ENCODE measurements at places on chromosomes 16 and 17.

DNA sequence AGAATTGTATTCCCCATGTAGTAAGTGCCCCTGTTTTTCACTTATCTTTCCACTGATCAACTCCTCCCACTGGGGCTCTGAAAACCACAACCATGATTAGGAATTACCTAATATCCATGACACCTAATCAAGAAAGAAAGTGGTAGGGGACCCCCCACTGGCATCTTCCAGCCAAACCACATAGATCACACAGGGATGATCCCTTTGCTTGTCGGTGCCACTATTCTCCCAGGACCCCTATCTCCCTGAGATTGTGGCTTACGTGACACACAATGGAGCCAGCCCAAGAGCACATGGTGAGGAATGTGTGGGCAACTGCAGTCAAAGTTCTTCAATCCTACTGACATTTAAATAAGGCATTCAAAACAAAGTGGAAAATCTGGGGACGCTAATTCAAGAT lies 17.6 kb upstream of the DNAH9 start:
- DNase-seq = no peak

GRCh38 chr17:83119987-83120864 lies 40.8 kb downstream of the METRNL start:
- DNase-seq = no peak

GRCh38 chr16:4693956-4694641 lies 737 bp downstream of the NUDT16L1 start:
- no peak for DNase-seq

GRCh38 chr17:58375811-58376210 lies 23.8 kb upstream of the SUPT4H1 start:
- no peak for DNase-seq

GRCh38 chr16:106623-107324 lies 28.7 kb downstream of the MPG start:
- DNase-seq = no peak

DNA sequence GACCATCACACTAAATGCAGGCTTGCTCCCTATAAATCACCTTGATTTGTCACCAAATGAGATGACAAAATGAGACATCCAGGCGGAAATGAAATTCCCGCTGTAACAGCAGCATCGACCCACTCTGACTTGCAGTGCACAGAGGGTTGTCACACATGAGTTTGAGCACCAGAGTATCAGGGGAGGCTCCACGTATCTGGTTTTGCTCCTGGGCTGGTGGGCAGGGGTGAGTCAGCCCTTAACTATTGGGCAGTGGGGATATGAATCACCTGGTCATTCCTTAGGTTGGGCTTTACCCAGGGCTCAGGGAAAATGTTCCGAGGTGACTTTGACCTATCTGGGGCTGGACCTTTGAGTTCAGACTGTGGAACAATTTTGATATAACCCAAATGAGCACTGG lies 245.2 kb upstream of the CCL2 start:
- DNase-seq = no peak

DNA sequence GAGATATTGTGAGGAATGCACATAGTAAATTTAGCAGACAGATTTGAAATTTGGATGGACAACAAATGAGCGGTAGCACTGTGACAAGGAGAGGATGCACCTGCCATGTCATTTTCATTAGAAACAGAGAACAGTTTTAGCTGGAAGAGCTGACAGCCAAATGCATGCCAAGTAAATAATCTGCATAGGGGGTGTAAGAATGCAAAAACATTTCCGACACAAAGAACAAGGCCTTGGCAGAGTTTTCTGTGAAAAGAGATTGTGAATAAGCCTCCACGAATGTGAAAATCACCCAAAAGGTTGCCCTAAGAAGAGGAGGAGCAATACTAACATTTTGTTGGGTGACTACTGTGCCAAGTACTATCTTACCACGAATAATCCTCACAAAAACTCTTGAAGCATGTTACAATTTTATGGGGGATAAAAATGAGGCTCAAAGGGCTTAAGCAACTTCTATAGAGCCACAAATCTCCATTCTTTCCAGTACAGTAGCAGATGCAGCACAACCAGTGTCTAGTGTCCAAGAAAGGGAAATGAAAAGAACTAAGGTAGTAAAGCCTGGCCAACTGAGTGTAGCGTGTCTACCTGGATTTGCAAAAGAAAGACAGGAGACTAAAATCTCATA lies 28.3 kb downstream of the TMEM100 start:
- DNase-seq = no peak
